Cardiac ventricle fibroblast (primary cell): ENCODE measurements at places on chromosomes 7 and 10. TPM values are rescaled to one million over a fixed set of nuclear protein-coding genes. Genes with fewer than 3 reads are reported as not detected.

Gene COL13A1
- 7.6 and 17.7 TPM in 2 replicates for total RNA-seq

Gene MAT1A
- total RNA-seq = not detected in 2 replicates

Gene SLC39A12
- not detected in 2 replicates for total RNA-seq

Gene HOXA11
- not detected in 2 replicates for total RNA-seq

Gene SFTPA1
- not detected in 2 replicates for total RNA-seq
